ENCODE measurements at places on chromosomes 2 and 18.

- DNase-seq = peak; percentile 14
Measured at GRCh38 chr2:85327160-85327821, 498 bp downstream of the TGOLN2 start.

- DNase-seq = no peak
Measured at GRCh38 chr18:3547891-3548615, 98.1 kb downstream of the TGIF1 start.

DNA sequence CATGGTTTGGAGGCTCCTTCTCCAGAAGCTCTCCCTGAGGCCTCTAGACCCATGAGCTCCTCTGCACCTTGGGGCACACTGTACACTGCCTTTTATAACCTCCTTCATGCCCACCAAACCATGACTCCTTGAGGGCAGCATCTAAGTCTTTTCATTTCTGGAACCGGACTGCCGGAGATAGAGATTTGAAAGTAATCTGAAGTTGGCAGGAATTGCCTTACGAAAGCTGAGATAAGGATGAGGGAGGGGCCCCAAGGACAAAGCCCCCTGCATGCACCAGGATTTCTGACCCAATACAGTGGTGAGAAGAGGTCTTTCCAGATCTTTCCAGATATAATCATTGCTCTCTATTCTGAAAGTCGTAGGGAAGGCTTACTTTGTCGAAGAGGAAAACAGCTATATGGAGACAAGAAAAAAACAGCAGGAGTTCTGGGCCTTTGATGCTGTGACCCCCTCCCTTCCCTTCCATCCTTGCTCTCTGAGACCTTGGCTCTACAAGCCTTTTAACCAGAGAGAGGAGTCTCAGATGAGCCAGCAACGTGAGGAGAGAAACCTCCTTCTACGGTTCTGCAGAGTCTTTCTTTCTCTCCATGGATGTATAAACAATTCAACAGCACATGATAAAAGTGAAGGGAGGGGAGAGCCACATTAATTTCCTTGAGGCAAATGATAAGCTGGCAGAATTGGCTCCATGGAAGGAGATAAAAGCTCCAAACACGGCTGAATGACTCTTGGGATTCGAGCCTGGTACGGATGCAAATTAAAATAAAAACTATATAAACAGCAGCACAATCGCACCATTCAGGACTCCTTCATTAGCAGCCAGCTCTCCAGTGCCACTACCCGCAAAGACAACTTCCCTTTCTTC lies 88.0 kb upstream of the RTN4 start:
- DNase-seq = no peak

GRCh38 chr18:79211844-79212243 lies 142.7 kb downstream of the ATP9B start:
- DNase-seq = no peak

DNA sequence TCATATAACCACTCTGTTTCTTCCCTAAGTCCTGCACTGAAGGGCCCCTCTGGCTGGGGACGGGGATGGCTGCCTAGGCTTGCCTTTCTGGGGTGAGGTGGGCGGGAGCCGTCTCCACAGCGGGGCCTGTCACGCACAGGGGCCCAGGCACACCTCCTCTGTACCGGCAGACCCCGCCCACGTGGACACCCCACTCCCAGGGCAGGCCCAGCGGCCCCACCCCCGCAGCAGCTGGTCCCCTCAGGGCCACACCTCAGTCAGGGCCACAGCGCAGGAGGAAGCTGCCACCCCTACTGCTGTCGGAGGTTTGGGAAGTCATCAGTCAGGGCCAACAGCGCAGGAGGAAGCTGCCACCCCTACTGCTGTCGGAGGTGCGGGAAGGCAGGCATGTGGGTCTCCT lies 257.6 kb upstream of the RAB6C start:
- no peak for DNase-seq

GRCh38 chr2:34602262-34602661 lies 1003.2 kb upstream of the FAM98A start:
- DNase-seq = no peak

DNA sequence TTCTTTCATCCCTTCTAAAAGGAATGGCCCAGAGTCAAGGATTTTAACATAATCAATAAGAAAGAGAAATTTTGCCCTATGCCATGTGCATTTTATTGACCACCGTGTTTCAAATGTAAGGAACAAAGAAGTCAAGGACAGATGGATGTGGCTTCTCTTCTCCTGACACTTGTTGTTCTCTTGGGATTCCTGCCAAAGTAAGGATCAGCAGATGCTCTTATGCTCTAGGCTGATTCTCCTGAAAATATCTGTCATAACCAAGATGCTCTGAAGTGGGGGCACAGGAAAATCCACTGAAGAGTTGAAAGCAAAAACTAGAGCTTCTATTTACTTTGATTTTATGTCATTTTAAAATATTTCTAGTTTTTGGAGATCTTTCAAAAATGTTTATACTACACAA lies 72.9 kb upstream of the SYT4 start:
- DNase-seq = no peak

DNA sequence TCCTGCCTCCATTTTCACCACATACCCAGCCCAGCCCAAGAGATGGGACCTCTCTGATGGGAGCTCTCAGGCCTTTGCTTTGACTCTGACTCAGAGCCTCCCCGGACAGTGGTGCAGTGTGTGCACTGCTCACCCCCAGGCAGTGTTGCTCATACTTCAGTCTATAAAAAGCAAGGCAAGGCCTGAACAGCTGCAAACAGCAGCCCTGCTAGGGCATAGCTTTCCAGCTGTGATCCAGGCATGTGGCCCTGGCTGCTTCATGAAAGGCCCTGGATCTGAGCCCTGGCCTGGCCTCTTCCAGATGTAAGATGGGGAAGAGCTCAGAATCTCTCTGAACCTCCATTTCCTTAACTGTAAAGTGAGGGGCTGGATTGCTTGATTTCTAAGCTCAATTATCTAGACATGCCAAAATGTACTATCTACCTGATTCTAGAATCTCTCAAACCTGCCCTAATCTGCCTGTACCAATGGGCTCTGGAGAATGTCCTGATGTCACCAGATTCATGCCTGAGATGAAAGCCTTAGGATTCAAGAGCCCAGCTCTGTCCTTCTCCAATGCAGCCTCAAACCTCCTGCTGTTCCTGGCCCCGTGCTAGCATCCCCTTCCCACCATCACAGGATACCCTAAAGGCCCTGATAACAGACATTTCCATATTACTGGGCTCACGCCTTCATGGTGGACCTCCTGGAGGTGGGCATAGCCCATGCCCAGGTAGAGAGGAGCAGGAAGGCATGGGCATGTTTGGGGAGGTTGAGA lies 206.9 kb downstream of the ARL4C start:
- DNase-seq = no peak

DNA sequence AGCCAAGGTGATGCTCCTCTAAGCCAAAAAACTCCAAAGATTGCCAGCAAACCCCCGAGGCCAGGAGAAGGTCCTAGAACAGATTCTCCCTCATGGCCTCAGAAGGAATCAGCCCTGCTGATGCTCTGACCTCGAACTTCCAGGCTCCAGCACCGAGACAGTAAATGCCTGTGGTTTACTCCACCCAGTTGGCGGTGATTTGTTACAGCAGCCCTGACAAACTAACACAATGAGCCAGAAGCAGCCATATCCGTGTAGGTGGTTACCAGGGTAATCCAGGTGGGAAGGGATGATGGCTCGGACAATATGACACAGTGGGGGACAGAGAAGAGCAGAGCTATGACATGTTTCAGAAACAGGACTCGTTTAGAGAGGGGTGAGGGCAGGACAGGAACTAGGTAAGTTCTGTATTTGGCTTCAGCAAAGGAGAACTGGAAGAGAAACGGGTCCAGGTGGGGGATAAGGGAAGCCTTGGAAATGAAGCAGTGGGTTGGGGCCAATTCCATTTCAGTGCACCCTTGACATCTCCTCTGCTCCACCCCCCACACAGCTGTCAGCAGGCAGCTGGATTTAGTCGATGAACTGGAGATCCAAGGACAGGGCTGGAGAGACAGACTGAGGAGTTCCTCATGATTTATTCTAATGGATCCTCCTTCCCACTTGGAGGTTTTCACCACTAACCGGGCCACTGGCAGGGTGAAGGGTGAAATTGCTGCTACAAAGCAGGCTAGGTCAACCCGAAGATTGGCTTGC lies 179.7 kb upstream of the SH3BP4 start:
- DNase-seq = no peak

- DNase-seq = no peak
Measured at GRCh38 chr18:77071711-77072292, 60.8 kb downstream of the MBP start.

DNA sequence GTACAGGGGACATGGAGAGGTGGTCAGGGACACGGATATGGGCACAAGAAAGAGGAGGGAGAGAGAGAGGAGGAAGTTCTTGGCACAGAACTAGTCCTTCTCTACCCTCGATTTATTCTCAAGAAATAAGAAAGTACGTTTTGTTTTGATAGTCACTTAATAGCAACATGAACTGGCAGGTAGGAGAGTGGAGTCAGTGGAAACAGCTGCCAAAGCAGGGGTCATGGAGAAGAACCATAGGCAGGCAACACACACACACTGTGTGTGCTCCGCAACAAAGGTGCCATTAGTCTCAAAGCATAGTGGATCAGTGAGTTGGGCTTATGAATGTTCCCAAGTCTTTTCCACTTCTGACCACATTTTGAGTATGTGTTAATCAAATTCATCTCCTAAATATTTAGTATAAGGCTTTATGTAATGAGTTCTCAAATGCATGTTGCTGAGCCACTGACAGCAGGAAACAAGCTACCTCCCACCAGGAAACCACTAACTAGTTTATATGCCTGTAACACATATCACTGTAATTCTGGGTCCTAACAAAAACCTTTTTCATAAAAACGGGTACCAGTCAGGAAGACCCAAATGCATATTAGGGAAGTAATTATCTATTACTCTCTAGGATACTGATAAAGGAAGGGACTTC lies 41.1 kb downstream of the IWS1 start:
- no peak for DNase-seq

- DNase-seq = no peak
Measured at GRCh38 chr18:48027401-48027963, 97.0 kb upstream of the SMAD2 start.

- no peak for DNase-seq
Measured at GRCh38 chr2:28357948-28358667, 34.5 kb upstream of the FOSL2 start.

DNA sequence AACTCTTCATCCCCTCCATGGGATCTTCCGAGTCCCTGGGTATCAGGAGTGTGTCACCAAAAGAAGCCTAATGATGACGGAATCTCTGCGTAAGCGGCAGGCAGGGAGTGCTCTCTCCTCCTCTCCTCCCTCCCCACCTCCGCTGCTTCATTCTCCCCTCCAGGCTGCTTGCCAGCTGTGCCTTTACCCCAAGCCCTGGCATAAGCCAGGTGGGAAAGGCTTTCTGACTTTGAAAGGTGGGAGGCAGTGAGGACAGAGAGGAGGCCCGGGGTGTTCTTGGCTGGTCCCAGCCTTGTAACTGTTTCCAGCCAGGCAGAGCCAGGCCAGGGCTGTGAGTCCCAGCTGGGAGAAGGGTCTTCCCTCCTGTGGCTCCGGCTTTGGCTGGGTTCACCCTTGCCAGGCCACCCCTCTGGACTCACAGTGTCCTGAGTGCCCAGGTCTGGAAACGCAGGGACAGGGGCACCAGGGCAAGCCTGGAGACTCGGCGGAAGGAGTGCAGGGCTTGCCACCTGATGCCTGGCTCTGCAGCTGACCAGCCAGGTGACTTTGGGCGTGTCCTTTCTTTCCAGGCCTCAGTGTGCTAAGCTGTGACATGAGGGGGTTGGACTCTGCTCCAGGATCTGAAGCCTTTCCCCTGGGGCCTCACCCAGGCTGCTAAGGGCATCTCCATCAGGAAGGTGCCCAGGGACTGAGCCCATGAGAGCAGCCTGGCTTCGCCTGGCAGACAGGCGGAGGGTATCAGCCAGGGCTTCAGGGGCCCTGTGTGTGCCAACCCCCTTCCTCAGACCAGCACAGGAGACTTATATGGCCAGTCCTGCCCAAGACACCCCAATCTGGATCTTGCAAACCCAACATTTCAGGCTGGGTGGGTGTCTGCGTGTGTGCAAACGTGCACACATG lies 32.7 kb upstream of the HPCAL1 start:
- DNase-seq = no peak

GRCh38 chr2:203446071-203446481 lies 89.0 kb downstream of the RAPH1 start:
- no peak for DNase-seq

DNA sequence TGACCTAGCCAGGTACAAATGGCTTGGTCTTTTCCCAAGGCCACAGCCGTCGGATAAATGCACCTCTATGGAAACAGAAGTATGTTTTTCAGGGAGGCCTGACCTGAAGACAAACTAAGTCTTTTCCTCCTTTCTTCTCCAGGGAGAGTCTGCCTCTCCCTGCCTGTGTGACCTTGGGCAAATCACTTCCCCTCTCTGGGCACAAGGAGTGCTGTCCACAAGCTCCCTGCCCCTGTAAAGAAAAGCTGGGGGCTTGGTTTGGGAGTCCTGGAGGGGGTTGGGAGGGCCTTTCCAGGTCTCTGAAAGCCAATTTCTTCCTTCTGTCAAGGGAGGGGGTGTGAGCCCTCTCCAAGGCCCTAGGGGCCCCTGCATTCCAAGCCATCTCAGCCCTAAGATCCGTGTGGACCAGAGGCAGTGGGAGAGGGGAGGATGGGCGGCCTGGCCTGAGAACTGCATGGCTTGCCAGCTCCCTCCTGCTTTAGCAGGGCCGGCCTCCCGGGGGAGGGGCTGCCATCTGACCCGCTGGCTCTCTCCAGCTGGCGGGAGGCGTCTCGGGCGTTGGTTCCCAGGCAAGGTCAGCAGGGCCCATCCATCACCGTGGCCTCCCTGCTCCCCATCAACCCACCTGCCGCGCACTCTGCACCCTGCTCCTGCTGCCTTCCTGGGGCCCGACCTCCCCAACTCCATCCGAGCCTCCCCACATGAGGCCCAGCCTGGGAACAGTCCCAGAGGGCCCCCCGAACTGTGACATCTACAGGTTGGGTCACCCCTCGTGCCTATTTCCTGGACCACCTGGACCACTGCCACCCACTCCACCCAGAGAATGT lies 61.4 kb downstream of the SMAD7 start:
- no peak for DNase-seq

DNA sequence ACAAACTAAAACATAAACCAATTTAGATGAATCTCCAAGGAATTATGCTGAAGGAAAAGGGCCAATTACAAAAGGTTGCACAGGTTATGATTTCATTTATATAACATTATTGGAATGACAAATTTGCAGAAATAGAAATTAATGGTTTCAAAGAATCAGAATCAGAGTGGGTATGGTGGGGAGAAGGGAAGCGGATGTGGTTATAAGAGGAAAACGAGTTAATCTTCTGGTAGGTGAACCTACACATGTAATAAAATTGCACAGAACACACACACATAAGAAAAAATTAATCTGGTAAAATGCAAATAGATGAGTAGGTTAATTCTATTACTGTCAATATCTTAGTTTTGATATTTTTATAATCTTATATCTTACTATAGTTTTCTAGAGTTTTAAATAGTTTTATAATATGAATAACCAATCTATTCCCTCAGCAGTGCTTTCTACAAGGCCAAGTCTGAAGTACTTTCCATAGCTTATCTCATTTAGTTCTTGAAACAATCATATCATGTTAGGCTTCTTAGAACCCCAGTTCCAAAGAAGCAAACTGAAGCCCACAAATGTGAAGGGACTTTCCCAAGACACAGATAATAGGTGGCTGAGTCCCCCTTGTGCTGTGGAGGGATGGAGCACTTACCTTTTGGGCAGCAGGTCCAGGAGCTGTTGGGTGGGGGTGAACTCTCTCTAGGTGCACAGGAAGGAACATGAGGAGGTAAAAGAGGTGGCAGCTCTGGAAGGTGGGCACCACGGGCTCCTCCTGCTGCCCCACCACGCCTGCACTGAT lies 31.5 kb downstream of the ZNF519 start:
- no peak for DNase-seq

- no peak for DNase-seq
Measured at GRCh38 chr2:35891528-35891927, 464.1 kb upstream of the CRIM1 start.

GRCh38 chr18:6521803-6522418 lies 107.2 kb upstream of the L3MBTL4 start:
- DNase-seq = no peak
